Amniotic stem cell (primary cell): ENCODE measurements at places on chromosomes 16 and 17.

GRCh38 chr16:78844682-78845081 lies 745.2 kb downstream of the WWOX start:
- no peak for DNase-seq

GRCh38 chr17:69606142-69606800 lies 191.8 kb downstream of the MAP2K6 start:
- no peak for DNase-seq

GRCh38 chr17:63919311-63919723 lies 678 bp upstream of the GH1 start:
- peak; percentile 5 for DNase-seq

DNA sequence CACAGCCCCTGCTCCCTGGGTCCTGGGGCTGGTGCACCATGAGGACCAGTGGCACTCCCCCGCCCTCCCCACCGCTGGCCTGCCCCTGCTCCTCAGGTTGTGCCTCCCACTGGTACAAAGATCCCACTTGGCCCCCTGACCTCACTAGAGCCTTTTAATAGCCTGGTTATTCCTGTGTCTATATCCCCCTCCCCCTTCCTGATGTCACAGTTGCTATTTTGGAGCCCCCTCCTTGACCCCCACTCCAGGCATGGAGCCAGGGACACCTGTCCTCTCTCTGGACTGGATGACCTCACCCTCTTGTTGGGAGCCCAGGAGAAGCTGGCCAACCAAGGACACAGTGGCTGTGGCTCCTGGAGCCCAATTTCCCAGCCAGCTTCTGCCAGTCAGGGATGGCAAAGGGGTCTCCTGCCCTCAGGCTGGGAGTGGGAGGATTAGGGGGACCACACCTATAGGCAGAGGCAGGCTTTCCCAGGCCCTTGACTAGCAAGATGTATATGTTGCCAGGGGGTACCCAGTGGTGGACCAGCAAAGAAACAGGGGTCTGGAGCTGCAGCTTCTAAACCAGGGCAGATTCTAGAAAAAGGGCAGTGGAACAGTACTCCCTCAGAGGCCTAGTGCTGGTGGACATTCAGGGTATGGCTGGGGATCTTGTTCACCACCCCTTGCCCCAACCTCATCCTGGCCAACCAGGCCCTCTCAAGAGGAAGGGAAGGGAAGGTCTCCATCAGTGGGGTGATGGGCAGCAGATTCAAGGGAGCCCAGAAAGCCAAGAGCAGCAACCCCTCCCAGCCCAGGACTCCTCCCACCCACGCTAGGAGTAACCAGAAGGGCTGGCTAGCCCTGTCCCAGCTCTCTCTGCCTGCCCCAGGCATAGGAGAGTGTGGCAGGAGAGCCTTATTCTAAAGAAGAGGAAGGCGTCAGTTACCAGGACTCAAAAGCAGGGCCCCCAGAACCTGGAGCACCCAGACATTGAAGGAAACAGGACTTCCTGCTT lies 10.9 kb downstream of the HDAC5 start:
- DNase-seq: no peak

- no peak for DNase-seq
Observed at GRCh38 chr16:71792176-71792575, 16.5 kb downstream of the AP1G1 start.

GRCh38 chr17:51430591-51430990 lies 170.2 kb downstream of the UTP18 start:
- DNase-seq: no peak

GRCh38 chr16:14331020-14331419 lies 259.9 kb downstream of the MRTFB start:
- DNase-seq: no peak

GRCh38 chr17:535198-535597 lies 179.4 kb downstream of the VPS53 start:
- DNase-seq: no peak

DNA sequence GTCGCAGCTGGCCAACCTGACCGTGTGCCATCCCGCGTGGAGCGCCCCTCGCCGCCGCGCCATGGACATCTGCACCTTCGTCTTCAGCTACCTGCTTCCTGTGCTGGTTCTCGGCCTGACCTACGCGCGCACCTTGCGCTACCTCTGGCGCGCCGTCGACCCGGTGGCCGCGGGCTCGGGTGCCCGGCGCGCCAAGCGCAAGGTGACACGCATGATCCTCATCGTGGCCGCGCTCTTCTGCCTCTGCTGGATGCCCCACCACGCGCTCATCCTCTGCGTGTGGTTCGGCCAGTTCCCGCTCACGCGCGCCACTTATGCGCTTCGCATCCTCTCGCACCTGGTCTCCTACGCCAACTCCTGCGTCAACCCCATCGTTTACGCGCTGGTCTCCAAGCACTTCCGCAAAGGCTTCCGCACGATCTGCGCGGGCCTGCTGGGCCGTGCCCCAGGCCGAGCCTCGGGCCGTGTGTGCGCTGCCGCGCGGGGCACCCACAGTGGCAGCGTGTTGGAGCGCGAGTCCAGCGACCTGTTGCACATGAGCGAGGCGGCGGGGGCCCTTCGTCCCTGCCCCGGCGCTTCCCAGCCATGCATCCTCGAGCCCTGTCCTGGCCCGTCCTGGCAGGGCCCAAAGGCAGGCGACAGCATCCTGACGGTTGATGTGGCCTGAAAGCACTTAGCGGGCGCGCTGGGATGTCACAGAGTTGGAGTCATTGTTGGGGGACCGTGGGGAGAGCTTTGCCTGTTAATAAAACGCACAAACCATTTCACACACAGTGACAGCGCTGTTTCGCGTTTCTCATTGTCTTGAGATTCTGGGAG lies 2.0 kb upstream of the ZACN start:
- DNase-seq: no peak

DNA sequence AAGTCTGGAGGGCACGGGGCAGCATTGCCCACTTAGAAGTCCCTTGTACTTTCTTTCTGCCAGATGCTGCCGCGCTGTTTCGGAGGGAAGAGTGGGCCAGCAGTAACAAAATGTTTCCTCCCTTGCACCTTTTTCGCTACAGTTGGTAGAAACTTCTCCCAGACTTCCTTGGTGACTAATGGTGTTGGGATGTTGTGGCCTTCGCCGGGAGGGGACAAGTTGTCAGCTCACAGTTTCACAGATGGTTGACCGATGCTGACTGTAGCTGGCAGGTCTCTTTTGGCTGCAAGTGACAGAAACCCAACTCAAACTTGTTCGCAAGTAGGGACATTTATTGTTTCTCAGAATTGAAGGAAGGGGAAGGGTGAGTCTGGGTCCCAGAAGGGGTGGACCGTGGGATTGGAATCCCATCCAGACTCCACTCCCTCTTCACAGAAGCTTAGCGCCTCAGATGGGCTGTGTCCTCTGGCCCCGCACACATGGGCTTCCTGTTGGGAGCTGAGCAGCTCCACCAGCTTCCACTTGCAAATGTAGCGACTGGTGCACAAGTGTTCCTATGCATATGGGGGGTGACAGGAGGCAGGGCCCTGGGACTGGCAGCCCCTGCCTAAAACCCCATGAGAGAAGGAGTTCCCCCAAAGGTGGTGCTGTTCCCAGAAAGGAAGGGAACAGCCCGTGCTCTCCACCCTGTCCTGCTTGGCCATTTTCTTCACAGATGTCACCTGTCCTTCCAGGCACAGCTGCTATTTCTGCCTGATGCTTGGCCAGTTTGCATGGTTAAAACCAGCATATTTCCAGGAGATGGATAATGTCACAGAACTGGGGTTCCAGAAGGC lies 30.9 kb upstream of the RPRML start:
- DNase-seq: no peak

GRCh38 chr17:83062011-83062817 lies 17.2 kb upstream of the METRNL start:
- DNase-seq: no peak

GRCh38 chr17:1186214-1186820 lies 6.5 kb upstream of the ABR start:
- no peak for DNase-seq

- DNase-seq: no peak
Observed at GRCh38 chr17:74206332-74206818, 2.9 kb downstream of the RPL38 start.

DNA sequence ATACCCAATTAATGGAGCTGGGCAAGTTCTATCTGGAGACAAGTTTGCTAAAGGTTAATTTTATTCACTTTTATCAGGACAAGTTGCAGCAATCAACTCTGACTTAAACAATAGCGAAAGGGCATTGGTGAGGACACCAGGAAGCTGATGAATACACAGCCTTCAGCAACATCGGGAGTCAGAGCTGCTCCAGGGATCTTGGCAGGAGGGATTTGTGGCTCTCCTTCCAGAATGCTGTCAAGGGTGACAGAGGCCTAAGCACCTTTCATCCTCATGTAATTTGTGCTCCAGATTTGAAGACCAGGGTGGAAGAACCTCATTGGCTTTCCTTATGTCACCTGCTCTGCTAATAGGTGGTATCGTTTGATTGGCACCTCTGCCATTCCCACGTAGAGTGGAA lies 485.6 kb downstream of the NPIPA7 start:
- DNase-seq: no peak

GRCh38 chr16:67525176-67525860 lies 3.3 kb upstream of the RIPOR1 start:
- DNase-seq: no peak

- no peak for DNase-seq
Observed at GRCh38 chr16:17448640-17449638, 21.8 kb downstream of the XYLT1 start.

DNA sequence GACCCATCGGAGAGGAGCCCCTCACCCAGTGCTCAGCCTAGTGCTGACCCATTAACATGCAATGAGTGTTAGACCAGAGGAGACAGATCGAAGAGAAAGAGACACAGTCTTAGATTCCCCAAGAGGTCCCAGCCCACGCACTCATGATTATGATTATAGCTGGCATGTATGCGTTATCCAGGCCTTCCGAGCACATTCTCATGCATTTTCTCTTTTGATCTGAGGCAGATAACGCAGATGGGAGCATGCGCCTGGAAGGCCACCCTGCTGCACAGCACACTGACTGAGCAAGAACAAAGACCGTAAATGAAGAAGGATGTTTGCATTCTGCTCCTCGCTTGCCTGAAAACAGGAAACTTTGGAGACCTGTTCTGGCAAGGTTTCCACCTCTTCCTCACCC lies 232.7 kb downstream of the SOX9 start:
- no peak for DNase-seq

- no peak for DNase-seq
Observed at GRCh38 chr17:56347639-56348038, 194.4 kb downstream of the ANKFN1 start.

GRCh38 chr17:4179071-4179470 lies 36.1 kb downstream of the CYB5D2 start:
- DNase-seq: no peak

- no peak for DNase-seq
Observed at GRCh38 chr17:72682605-72683004, 409.9 kb downstream of the SLC39A11 start.

- no peak for DNase-seq
Observed at GRCh38 chr16:31355431-31356100, 590 bp downstream of the ITGAX start.

DNA sequence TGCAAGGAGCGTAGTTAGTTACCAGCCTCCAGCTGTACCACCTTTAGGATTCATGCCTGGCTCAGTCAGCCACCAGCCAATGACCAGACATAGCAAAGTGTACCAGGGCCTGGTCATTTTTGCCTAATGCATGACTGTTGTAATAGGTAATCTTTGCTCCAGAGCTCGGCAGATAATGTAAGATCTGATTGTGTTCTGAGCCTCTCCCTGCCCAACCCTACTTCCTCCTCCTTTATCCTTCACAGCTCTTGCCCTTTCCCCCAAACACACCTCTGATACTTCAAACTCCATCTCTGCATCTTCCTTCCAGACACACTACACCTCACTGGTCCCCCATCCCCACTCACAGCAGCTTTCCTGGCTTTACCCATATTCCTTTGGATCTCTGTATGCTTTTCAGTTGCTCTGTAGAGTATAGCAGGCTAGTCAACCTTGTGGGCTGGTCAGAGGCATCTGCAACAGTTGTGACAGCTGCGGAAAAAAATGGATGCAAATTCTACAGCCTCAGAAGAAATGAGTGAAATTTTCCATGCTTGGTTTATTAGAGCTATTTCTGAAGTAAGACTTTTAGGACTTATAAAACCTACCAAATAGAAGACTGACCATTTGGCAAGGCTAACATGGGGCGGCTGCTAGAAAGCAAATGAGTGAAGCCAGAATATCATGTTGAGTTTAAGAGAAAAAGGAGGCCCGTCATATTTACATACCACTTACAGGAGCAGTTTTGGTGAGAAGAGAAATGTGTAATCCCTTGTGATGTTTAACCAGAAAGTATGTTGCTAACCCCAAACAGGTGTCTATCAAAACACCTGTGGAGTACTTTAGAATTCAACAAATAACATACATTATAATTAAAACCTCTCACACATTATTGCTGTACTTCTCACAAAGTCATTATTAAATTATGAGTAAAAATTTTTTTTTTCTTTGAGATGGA lies 19.9 kb upstream of the C16orf87 start:
- DNase-seq: no peak

GRCh38 chr16:82451449-82451848 lies 175.3 kb upstream of the CDH13 start:
- DNase-seq: no peak

GRCh38 chr16:74865922-74866598 lies 91.4 kb upstream of the FA2H start:
- no peak for DNase-seq

DNA sequence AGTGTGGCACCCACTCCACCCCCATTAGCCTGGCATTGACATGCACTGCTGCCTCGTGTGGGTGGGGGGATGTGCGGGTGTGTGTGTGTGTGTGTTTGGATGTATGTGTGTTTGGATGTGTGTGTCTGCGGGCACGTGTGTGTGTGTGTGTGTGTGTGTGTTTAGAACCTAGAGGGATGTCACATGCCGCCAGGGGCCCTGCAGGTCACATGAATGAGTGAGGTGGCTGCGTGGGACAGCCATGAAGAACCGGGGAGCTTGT lies 9.0 kb downstream of the KATNB1 start:
- no peak for DNase-seq

DNA sequence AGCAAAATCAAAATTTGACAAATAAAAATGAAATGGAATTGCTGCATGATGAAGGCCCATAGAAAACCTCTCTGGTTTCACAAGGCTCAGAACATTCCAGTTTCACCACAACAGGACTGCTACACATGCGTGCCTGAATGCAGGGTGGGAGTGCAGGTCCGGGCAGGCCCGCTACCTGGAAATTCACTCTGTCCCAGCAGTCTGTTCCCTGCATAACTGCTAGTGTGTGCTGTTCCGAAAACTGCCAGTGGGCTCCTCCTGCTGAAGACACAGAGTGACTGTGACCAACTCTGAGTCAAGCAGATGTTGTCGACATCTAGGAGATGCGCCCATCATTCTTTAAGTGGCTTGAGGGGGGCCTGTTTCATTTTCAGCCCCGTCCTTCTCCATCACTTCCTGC lies 284.8 kb upstream of the MAF start:
- no peak for DNase-seq
